ENCODE measurements at places on chromosomes 1 and 21.

DNA sequence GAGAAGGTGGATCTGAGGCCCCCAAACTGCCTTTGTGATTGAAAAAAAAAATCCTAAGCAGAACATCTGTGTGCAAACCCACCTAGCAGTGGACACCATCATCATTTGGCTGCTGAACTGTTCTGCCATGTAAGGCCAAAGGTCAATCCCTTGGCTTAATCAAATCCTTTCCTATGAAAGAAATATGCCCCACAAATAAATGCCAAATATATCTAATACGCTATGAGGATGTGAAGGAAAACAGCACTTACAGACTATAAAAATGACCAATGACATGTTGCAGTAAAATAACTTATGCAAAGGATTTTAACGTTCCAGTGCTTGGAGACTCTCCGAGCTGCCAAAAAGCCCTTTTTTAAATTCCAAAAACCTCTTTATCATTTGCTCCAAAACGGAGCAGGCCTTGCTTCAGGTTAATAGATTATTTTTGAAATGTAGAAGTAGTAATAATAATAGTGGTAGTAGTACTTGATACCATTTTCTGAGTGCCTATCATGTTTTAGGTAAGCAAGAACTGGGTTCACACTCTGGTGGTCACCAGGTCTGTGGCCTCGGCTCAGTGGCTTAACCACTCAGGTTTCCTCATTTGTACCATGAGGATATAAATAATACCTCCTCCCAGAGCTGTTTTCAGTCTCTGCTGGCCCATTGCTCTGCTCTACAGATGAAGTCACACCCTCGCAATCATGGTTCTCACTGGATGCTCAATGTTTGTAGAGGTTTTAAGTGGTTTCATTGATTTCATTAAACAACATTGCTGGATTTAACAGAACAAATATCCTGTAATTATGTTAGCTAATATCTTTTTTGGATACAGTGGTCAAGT is 47.9 kb upstream of the EDEM3 start:
- no peak for DNase-seq

DNA sequence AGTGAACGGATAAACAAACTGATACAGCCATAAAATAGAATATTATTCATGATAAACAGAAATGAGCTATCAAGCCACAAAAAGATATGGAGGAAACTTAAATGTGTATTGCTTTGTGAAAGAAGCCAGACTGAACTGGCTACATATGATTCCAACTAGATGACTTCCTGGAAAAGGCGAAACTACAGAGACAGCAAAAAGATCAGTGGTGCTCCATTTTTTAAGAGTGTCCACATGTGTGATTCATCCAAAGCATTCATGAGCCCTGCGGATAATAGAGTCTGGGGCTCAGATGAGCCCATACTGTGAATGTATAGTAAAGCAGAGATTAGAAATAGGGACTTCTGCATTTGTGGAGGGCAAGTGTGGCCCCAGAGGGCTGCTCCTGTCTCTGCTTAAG is 7.8 kb upstream of the TMEM222 start:
- no peak for DNase-seq

DNA sequence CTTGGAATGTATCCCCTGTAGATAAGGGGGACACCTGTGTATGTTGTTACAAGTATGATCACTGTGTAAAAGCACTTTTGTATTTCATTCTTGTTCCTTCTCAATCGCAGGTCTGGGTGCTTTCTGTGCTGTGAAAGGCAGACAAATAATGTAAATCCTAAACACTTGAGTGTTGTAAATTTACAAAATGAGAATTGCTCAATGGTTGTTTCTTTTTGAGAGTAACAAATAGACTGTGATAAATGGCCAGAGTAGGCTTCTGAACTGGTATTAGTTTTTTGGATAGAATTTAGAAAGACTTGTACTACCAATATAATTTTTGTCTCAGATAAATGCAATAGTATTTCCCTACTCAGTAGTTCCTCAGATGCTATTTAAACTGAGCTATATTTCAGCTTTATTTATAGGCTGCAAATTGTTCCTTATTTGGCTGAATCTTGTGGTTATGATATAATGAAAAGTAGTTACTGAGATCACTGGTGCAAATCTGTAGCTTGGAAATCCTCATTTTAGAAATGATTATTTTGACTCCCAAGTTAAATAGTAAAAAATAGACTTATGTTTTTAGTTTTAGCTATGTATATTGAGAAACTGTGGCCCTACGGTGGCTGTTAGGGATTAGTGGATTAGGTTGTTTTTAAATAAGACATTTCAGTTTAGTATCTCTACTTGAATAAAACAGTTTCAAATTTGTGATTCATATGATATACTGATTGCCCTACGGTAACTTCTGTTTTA is 9.2 kb downstream of the BACH1 start:
- DNase-seq, result no peak

GRCh38 chr1:48743480-48743879 is 33.2 kb downstream of the BEND5 start:
- no peak for DNase-seq

All from amniotic stem cell (primary cell).